ENCODE measurements at places on chromosomes 7 and 10.

DNA sequence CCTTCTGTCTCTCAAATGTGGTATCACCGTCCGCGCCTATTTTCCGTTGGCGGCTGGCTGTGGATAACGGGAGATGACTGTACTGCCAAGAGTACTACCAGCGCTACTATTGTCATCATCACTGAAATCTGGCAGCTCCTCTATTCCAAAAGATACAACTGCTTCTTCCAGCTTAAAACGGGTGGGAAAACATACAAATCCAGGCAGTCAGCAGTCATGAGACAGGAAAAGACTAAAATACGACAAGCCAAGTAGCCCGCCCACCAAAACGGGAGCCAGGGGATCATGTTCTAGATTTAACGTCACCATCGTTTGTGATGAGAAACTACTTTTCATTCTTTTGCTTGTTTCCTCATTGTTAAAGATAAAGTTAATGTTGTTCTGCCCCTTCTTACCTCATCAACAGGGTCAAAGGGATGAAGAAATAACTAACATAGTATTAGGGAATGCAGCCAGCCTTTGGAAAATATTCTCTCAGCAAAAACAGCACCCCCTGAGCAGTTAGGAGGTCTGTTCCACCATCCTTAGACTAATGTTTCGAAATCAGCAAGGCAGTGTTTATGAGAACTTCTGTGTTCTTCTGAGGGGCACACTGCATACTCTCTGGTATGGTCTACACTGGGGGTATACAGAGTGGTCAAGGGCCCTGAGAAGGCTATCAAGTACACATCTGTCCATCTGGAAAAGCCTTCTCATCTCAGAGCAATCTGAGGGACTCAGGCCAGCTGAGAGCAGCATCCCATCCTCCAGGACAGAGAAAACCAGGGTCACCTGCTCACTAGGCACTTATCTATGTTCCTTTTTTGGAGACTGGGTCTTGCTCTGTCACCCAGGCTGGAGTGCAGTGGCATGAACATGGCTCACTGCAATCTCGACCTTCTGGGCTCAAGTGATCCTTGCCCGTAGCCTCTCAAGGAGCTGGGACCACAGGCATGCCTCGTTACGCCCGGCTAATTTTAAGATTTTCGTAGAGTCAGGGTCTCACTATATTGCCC, 47.5 kb downstream of the GNA12 start:
- no peak for DNase-seq

DNA sequence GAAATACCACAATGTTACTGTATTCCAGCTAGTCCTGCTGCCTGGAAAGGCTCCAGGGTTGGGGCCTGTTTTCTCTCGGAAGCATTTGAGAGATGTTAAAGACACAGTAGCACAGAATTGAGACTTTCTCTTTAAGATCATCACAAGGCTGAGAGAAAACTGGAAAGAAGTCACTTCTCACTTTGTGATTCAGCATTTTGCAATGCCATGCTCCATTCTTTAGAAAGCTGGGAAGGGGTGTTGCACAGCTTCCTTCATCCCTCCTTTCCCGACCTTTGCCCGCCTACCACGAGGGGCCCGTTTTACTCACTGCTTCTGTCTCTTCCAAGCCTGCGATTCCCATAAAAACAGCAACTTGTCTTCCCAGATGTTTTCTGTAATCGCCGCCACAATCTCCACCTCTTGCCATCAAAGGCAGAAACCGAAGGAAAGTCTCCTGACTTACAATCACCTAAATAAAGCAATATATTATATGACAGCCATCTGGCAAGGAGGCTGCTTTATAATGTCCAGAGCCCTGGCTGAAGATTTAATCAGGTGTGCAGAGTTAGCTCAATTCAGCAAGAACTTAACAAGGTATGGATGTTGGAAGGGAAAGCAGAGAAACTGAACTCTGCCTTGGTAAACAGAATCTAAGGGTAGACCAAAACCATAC, 18.9 kb downstream of the NOD1 start:
- DNase-seq: no peak

DNA sequence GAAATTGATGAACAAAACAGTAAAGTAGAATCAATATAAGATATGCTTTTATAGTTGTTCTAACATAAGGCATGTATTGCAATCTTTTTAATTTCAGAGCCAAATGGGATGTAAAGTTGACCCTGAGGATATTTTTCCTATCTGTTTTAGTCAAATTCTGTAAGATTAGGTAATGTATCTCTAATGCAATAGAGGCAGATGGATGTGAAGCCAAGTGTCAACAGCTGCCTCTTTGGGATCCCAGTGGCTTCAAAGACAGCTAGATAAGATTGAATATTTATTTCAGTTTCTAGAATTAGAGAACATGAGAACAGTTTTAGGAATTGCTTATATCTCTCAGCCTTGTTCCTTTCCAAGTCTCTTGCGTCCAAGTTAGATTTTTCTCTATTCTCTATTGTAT, 208.3 kb downstream of the DNAJB9 start:
- DNase-seq: no peak

- DNase-seq: no peak
Measured at GRCh38 chr7:139918480-139918879, 89.4 kb downstream of the TBXAS1 start.

- DNase-seq: no peak
Measured at GRCh38 chr10:127774766-127775559, 38.0 kb downstream of the FOXI2 start.

- no peak for DNase-seq
Measured at GRCh38 chr10:62459072-62459471, 84.9 kb downstream of the ZNF365 start.

DNA sequence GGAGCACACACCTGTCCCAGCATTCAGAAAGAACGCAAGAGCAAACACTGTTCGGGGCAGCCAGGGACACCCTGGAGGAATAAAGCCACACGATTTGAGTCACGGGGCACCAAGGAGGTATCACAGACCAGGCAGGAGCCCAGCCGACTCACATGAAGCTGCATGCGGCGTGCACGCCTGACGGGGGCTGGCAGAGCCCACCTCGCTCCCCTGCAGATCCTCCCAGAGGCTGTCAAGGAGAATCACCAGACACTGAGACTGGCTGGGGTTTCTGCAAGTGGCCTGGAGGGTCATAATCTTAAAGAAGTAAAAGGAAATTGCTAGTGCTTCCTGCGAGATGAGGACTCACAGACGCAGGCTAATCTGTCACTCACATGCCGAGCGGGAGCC, 61.6 kb downstream of the TCERG1L start:
- DNase-seq: no peak

DNA sequence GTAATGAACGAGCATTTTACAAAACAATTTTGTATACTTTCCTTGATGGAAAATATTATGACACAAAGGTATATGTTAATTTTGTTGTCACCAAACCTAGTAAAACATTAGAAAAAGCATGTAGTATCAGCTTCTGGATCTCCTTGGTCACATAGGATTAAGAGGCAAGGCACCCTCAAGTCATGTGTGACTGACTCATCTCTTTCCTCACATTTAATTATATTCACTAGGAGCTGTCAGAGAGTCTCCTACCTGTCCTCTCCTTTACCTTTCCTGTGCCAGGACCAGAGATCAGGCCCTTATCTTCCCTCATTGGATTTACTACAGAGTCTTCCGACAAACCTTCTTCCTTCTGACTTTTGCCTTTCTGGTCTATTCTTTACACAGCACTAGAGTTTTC, 111.3 kb upstream of the RPA3 start:
- DNase-seq: no peak

DNA sequence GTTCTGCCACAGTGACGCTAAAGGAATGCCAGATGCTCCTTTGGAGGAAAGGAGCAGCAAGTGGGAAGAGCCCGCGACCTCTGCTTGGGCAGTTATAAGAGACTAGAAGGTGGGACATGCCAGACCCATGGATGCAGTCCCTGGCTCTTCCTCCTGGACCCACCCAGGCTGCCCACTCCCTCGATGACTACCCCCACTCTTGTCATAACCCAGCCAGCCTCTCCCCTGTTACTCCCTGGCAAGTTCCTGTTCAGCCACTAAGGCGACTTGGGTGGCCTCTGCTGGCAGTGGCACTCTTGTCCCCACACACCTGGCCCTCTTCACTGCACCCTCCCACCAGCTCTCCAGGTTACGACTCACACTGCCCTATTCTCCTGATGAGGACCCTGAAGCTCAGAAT, 33.5 kb downstream of the COL13A1 start:
- no peak for DNase-seq

- DNase-seq: no peak
Measured at GRCh38 chr10:63887023-63887589, 365.9 kb downstream of the REEP3 start.

GRCh38 chr7:23277359-23277989, 21.7 kb upstream of the MALSU1 start:
- no peak for DNase-seq

- DNase-seq: no peak
Measured at GRCh38 chr7:140604760-140605159, 35.9 kb downstream of the DENND2A start.

All from stimulated activated CD8-positive, alpha-beta memory T cell treated with anti-CD3 and anti-CD28 coated beads, Interleukin-15, amount 100 ng/mL, for 48 hours (primary cell).